Effector CD8-positive, alpha-beta T cell (primary cell): ENCODE measurements at places on chromosomes 4 and X.

GRCh38 chr4:3715855-3716630, 50.1 kb upstream of the ADRA2C start:
- no peak for DNase-seq

- DNase-seq = no peak
These were observed 40.0 kb downstream of the PROM1 start for GRCh38 chr4:16043642-16044498.

GRCh38 chrX:47643926-47644325, 6.4 kb downstream of the ELK1 start:
- DNase-seq = no peak

GRCh38 chrX:131728295-131729145, 184.6 kb downstream of the OR13H1 start:
- no peak for DNase-seq

DNA sequence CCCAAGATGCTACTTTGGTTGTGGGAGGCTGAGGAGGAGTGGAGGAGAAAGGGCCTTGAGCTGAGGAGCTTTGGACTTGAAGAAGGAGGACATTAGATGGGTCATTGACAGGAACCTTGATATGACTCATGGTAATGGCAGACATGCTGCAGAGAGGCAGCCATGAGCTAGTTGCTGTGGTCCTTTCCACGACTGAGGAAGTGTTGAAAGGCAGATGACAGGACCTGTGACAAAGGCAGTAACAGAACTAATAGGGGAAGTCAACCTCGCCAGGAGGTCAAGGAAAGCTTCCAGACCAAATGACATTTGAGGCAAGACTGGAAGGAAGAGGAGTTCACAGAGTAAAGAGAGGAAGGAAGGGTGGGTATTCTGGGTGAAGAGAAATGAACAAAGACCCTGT, 7.6 kb upstream of the XPNPEP2 start:
- DNase-seq = no peak
